ENCODE measurements at places on chromosomes 11 and 22. TPM values are rescaled to one million over a fixed set of nuclear protein-coding genes. Genes with fewer than 3 reads are reported as not detected.
A peak's percentile ranks its signal among the peaks of the same experiment; 100 is the strongest.

MMP11 gene
- 2.4 TPM for total RNA-seq

GRCh38 chr11:34825315-34825669 is 90.9 kb downstream of the APIP start:
- no peak for DNase-seq

DNA sequence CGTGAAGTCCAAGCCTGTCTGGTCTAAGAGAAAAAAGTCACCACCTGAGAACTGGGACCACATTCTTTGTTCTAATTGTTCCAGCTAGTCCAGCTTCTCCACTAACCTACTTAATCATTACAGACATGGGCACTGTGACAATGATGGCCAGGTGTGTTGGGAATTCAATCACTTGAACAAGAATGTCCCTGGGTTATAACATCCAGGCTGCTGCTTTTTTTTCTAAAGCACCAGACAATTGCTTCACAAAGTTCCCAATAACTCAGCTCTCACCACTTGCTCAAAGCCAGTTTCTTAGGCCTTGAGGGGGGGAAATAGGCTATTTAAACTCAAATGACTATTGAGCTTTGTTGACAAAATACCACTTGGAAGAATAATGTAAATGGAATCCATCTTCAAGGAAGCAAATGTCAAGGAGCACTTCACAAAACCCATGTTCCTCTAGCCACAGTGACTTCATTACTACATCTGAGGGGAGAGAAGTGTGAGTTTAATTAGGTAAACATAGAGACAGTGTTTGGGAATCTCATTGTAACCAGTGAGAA is 80.3 kb downstream of the ME3 start:
- no peak for DNase-seq

EFCAB6 gene
- 0.37 TPM for total RNA-seq

DNA sequence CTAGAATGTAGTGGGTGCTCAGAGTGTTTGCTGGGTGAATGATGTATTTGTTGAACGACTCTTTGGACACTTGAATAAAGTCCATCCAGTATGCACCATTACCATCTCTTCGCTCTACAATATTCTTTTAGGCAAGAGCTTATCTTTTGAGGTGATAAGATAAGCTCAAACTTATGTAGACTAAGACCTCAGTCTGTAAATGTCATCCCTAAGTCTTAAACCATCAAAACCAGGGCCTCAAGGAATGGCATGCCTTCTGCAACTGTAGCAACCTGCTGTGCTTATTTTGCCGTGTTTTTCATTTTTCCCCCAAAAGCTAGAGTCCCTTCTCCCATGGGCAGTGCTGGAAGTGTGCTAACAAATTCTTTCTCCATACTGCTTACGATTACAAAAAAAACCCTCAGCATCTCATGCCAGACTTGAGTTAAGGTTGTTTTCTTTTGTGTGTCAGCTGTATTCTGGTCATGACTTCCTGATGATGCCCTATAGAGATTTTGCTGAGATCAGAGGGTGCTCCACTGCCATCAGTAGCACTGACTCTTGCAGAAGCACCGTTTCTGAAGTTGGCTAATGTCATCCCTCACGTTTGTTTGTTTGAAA is 27.8 kb downstream of the LIMK2 start:
- no peak for DNase-seq

GRCh38 chr11:85752890-85753581 is 57.9 kb downstream of the SYTL2 start:
- DNase-seq, result peak; percentile 73

GRCh38 chr11:68411501-68411991 is 49.0 kb upstream of the PPP6R3 start:
- DNase-seq, result no peak

DNA sequence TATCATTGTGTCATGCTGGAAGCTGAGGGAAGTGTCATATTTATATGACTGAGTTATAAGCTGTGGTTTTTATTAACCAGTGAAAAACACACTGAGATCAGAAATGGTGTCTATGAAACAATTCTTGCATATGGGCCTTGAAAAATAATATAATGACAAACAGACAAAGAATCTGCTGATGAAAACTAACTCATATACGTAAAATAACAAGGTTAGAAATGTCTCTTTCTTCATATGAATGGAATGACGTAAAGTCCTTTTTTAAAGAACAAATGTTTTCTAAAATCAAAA is 48.8 kb upstream of the PHF21B start:
- no peak for DNase-seq

- DNase-seq, result peak; percentile 55
These were observed 193.2 kb upstream of the PLET1 start for GRCh38 chr11:112453601-112454577.

DNA sequence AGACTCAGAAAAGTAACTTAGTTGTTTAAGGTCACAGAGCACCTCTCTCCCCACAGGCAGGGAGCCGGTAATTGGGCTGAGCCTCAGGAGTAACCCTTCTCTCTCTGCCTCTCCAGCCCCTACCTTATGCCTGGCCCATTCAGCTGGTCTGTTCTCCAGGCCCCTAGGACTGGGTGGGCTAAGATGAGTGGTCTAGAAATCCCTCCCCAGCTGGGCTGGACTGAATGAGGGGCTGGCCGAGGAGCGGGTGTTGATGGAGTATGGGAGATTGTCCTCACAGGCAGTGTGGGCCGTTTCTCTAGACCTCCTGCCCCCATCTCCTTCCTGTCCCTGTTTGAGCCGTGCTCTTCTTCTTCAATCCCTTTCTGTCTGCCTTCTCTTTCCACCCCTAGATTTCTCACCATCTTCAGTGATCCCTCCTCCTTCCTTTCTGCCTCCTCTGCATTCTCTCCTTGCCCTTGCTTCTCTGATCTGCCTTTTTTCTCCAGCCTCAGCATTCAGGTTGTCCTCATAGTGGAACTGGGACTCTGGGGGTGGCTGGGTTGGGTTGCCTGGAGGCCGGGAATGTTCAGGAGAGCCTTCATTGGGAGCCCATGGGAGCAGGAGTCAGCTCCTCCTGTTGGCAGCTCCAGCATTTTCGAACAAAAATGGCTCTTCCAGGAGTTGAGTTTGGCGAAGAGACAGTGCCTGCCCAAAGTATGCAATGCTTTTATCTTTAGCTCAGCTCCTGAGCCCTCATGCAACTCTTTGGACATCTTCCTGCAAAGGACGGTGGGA is 7.6 kb downstream of the ST3GAL4 start:
- peak; percentile 17 for DNase-seq

DNA sequence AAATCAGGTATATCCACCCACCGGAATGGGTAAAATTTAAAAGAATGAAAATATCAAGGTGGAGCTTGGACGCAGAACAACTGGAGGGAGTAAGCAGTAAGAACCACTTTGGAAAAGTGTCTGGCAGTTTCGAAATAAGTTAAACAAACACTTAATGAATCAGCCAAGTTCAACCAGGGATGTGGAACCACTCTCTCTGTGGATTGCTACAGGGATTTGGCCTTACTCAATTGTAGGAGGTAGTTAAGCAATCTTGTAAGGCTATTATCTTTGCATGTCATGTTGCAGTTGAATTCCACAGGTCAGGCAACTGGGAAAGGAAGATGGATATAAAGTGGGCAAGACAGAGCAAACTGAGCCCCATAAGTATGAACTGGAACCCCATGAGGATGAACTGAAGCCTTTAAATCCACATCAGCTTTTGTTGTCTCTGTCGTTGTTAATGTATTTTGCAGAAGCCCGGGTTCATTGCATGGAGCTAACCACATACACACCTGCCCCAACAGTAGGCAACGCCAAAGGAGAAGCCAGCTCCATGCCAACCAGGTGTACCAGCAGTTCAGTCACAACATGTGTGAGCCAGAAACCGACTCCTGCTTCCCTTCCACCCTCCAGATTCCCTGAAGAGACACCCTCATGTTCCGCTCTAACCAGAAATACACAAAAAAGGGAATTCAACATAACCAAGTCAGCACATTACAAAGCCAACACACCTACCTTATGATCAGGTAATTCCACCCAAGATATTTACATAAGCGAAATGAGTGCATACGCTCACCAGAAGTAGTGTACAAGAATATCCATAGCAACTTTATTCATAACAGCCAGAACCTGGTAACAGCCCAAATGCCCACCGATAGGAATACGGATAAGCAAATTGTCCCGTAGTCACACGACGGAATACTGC is 8.0 kb upstream of the SLC43A3 start:
- no peak for DNase-seq

CAPRIN1 gene
- total RNA-seq, result 201 TPM

ARVCF gene
- total RNA-seq, result 1.5 TPM

WBP2NL gene
- 2.4 TPM for total RNA-seq

RPS6KB2 gene
- 71.4 TPM for total RNA-seq

DNA sequence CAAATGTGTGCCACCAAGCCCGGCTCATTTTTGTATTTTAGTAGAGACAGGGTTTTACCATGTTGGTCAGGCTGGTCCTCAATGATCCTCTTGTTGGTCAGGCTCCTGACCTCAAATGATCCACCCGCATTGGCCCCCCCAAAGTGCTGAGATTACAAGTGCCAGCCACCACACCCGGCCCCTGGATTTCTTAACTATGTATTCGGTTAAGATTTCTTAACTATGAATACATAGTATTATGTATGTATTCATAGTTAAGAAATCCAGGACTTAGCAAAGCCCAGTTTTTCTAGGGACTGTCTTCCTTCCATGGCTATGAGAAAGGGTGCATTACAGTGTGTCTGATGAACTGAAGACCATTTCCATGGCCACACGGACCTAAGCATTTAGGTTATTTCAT is 1.7 kb downstream of the C11orf91 start:
- DNase-seq, result no peak

- no peak for DNase-seq
These were observed 20.7 kb downstream of the TNKS1BP1 start for GRCh38 chr11:57303990-57304579.

GRCh38 chr11:3041699-3042441 is 15.4 kb downstream of the CARS1 start:
- no peak for DNase-seq

GRCh38 chr11:98107736-98108135 is 913.0 kb upstream of the CNTN5 start:
- no peak for DNase-seq

GRCh38 chr22:23210428-23211170 is 30.3 kb downstream of the BCR start:
- no peak for DNase-seq

GRCh38 chr11:21975242-21975641 is 217.6 kb upstream of the ANO5 start:
- DNase-seq, result no peak

GRCh38 chr22:22458896-22459588 is 49.5 kb downstream of the ZNF280B start:
- no peak for DNase-seq

VSIG10L2 gene
- not detected for total RNA-seq

GRCh38 chr11:129202646-129203045 is 10.5 kb upstream of the ARHGAP32 start:
- no peak for DNase-seq

DNA sequence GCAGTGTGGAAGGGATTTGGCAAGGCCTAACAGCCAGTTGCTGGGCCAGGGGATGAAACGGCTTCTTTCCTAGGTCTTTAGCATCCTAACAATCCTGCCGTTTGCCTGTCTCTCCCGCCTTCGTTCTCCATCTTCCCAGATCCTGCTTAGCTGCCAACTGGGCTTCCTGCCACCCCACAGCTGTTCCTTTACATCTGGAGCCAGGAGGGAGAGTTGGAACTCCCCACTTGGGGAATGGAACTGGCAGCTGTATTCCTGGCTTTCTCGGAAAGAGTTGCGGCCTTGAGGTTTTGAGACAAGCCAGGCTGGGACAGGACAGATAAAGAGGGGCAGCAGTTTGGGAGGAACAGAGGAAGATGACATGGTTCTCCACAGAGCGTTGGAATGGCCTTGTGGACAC is 59.6 kb downstream of the ST3GAL4 start:
- no peak for DNase-seq

DNA sequence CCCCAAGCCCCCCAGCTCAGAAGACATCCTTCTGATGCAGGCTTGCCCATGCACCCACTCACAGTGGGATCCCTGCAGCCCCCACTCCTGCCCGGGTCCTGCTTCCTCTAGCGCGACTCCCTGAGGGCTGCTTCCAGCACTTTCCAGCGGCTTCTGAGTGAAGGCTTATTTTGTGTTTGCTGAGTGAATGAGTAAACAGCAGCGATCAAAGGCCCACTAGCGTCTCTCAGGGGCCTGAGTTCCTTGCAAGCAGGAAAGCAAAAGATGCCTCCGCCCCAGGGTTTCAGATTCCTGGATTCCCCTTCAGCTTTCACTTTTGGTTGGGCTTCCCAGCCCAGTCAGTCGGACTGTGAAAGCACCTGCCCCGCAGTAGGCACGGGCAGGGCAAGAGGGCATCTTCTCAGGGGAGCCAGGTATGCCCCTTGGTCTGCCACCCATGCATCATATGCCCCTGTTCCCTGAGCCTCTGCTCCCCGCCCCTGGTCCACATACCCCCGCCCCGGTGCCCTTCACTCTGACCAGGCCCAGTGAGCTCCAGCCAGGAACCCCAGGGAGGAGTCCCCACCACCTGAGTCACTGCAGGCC is 9.2 kb downstream of the FADD start:
- DNase-seq, result no peak

WT1 gene
- not detected for total RNA-seq

OR5W2 gene
- not detected for total RNA-seq

GGTLC2 gene
- total RNA-seq, result not detected

GRCh38 chr22:48919187-48919590 is 908.5 kb downstream of the BRD1 start:
- no peak for DNase-seq

GRCh38 chr22:50695421-50696250 is 23.0 kb downstream of the SHANK3 start:
- DNase-seq, result no peak

MMP10 gene
- total RNA-seq, result not detected

DNA sequence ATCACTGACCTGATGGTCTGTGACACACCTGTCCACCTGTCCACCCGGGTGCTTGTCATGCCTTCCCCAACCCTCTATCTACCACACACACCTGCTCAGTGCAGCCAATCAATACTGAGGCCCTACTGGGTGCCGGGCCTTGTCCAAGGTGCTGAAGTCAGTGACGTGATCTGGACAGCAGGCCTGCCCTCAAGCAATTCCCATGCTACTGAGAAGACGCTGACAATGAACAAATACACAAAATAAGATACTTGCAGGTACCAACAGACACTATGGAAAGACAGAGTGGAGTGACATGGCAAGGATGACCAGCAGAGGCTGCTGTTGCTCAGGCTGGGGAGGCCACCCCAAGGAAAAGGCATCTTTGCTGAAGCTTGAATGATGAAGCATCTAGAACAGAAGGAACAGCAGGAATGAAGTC is 21.2 kb downstream of the PLAAT3 start:
- DNase-seq, result no peak

GRCh38 chr22:28892175-28892731 is 8.9 kb downstream of the ZNRF3 start:
- DNase-seq, result no peak
